Bone marrow (tissue), 2 donors: ENCODE measurements at places on chromosomes 16 and 17.
A peak's percentile ranks its signal among the peaks of the same experiment; 100 is the strongest.

GRCh38 chr16:77556201-77556873 lies 121.5 kb upstream of the ADAMTS18 start:
- no peak for DNase-seq

GRCh38 chr17:69908626-69909368 lies 166.2 kb upstream of the KCNJ16 start:
- DNase-seq, result no peak

- no peak for DNase-seq
Measured at GRCh38 chr17:80116276-80116920, 15.0 kb downstream of the GAA start.

GRCh38 chr16:13021996-13022395 lies 120.6 kb downstream of the SHISA9 start:
- no peak for DNase-seq

DNA sequence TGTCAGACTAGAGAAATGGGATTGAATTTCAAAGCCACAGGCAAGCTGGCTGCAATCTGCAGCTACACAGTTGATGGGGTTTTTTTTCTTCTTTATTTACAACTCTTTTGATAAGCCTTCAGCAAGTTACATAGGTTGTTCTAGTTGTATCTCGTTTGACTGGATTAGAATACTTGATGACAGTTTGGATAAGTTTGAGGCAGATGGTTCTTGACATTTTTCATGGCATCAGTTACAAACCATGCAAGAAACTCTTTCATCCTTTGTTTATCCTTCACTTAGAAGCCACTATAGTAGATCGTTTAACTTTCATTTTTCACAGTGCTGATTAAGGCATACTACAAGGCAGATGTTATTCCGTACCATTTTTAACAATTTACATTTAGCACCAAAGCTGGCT lies 238.9 kb downstream of the TOX3 start:
- DNase-seq, result no peak

DNA sequence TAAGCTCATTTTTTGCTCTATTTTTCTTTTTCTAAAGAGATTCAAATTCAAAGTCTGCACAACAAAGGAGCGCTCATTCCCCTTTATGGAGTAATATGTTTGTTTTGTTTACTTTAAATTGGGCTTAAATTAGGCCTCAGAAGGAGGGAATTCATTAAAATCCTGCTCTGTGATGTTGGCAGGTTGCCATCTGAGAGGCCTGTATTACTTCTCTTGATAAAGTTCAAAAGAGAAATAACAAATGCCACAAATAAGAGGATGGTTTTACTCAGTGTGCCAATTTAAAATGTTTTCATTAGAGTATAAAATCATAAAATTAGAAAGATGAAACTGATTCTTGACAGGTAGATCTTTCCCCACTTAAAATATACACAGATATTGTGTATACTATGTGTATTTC lies 54.5 kb upstream of the HLF start:
- no peak for DNase-seq

DNA sequence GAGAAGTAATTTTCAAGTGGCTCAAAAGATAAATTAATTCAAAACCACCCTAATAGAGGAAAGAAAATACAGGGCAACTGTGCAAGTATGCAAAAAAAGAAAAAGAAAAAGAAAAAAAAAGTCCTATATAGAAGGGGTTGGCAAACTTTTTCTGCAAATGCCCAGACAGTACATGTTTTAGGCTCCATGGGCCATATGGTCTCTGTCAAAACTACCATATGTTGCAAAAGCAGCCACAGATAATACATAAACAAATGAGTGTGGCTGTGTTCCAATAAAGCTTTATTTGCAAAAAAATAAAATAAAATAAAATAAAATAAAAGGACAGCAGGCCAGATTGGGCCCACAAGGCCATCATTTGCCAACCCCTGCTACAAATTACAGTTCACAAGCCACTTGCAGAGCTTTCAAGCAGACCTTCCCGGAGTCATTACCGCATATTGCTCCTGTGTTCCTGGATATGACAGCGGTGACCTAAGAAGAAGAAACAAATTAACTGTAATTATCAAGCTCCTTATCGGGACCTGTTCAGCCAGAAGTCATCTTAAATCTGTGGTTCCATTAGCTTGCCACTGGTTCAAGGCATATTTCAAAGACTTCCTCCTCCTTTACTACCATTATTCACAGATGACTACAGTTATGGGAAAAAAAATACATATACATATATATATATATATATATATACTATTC lies 15.9 kb downstream of the ZC3H7A start:
- no peak for DNase-seq

GRCh38 chr17:65598746-65599145 lies 37.3 kb upstream of the AXIN2 start:
- no peak for DNase-seq

- DNase-seq, result no peak
Measured at GRCh38 chr16:2032285-2033056, 5.8 kb downstream of the NHERF2 start.

DNA sequence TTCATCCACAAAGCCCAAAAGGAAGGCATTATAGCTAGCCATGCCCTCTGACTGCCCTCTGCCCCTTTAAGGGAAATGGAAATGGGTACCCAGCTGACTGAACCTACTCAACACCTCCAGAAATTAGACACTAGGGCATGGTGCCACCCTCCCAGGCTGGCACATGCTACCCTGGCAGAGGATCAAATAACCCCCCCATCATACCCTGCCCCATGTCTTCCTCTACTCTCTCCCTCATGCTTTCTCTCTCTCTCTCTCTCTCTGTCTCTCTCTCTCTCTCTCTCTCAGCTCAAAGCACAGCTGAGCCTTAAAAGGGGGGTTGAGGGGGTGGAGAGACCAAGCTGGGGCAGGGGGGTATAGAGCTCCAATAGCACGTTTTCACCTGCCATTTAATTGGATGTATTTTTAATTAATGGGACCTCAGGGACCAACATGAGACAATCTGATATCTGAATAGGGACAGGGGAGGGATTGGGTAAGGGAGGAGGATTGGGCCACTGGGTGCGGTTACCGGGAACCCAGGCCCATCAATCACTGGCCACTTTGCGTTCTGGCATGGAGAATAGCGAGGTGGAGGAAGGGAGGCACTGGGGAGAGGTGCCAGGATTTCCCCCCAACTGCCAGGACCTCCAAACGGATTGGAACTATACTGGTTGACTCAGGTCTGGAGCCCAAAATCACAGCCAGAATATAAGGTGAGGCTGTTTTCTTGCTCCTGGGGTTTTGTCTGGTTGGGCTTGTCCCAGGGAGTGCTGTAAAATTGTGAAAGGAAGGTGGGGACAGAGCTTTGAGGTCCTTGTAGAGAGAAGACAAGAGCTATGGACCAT lies 57.8 kb downstream of the NEUROD2 start:
- no peak for DNase-seq

- DNase-seq, result no peak
Measured at GRCh38 chr17:83136156-83136555, 56.7 kb downstream of the METRNL start.

GRCh38 chr16:73743665-73744496 lies 552.7 kb upstream of the PSMD7 start:
- no peak for DNase-seq

GRCh38 chr16:85144026-85144915 lies 32.0 kb upstream of the CIBAR2 start:
- DNase-seq, result no peak

- peak; percentile 52 for DNase-seq
Measured at GRCh38 chr17:64273006-64273405, 9.9 kb upstream of the TEX2 start.
